IMR-90 (cell line): ENCODE measurements at places on chromosomes 7 and 10. TPM values are rescaled to one million over a fixed set of nuclear protein-coding genes. Genes with fewer than 3 reads are reported as not detected.

DNA sequence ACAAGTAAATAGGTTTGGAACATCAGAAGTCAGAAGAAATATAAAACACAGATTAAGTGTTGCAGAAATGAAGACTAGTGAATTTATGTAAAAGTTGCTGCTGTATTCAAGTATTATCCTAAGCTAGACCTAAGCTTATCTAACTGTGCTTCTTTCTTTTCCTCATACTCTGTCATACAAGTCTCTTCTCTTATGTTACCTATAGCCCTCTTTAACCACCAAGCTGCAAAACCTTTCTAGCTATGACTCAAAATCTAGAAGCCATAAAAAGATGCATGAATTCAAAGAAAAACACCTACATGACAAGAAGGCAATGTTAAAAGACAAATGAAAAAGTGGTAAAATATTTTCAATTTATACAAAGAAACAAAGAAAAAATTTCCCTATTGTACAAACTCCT lies 23.0 kb downstream of the DENND11 start:
- no peak for DNase-seq

DNA sequence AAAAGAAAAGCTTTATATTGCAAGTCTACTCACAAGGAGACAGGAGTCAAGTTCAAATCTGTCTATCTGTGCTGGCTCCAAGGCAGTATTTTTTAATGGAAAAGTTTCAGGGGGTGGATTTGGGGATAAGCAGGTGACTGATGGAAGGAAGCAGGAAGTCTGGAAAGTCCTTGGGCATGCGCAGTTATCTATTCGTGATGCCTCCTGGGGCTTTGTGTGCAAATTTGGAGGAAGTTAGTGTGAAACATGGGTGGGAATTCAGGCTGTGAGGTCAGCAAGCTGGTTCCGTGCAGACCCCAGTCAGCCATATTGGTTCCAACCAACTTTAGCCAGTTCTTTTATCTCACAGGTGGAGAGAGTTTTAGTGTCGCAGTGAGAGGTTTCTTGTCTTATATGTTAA lies 140.0 kb downstream of the FRMD4A start:
- no peak for DNase-seq

DNA sequence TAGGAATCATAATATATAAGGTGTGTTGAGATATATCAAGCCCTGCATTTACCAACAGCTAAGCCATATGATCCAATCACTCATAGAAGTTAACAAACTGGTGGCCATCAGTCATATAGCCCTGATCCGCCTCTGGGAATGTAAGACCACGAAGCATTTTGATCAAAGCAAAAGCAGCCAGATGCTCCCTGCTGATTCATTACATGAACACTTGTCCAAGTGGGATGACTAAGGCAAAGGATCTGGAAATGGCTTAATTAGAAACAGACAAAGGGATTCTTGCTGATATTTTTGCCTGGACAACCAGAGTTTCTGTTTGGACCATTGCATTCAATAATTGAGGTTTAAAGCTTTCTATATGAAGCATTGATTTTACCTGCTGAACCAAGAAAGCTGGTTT lies 535.5 kb downstream of the GPAM start:
- no peak for DNase-seq

- no peak for DNase-seq
Observed at GRCh38 chr10:117218654-117219053, 21.4 kb downstream of the KCNK18 start.

Gene CALML5
- not detected in 2 replicates for total RNA-seq

Gene SMKR1
- not detected in 2 replicates for total RNA-seq
